Common myeloid progenitor, CD34-positive (primary cell): ENCODE measurements at places on chromosomes 11 and 22.

DNA sequence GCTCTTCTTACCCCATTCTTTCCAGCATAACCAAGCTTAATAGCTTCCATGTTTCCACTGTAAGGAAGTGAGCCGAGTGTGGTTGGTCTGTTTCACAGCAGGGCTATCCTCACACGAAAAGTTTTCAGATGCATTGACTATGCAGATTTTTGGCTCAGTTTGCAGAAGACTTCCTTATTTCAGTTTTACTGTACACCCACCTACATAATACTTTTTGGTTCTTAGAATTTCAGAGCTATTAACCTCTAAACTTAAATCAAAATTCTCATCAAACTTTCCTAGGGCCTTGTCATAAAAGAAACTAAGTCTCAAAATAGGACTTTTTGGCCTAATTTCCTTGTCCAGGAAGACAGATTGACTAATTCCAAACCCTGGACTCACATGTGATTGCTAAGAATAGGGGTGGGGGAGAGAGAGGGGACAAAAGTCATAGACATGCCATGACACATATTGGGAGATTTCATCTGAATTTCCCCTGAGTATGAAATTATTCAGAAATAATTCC is 7.3 kb upstream of the EHF start:
- no peaks in the 10 kb centered on the region for H3K36me3 ChIP-seq
- no peak overlapping the region for H3K27ac ChIP-seq
- DNase-seq: no peak
- no peaks in the 10 kb centered on the region for H3K4me1 ChIP-seq

- H3K4me3 ChIP-seq: no peak overlapping the region
- DNase-seq: no peak
- H3K27me3 ChIP-seq: no peaks in the 10 kb centered on the region
- peaks cover 17% of the 10 kb centered on the region for H3K4me1 ChIP-seq
These were observed 66.4 kb downstream of the APOL5 start for GRCh38 chr22:35783943-35784614.

- DNase-seq: no peak
- H3K36me3 ChIP-seq: no peaks in the 10 kb centered on the region
- H3K27ac ChIP-seq: no peak overlapping the region
These were observed 131.7 kb downstream of the GRIK4 start for GRCh38 chr11:120643284-120643683.

DNA sequence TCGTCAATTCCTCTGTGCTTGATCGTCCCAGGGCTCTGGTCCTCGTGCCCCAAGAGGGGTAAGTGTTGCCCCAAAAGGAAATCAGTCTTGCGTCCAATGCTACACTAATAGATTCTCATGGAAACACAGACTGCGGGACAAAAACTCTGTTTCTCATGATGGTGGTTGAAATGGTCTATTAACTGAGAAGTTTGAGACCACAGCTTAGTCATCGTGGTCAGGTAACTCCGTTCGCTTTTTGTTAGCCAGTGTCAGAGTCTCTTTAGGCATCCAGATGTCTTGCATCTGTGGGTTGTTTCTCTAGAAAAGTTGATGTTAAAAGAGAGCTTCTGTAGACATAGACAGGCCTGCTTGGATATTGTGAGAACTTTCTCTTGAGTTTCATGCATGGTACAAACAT is 104.6 kb upstream of the SORL1-AS1 start:
- no peak overlapping the region for H3K27ac ChIP-seq
- H3K4me1 ChIP-seq: peaks cover 18% of the 10 kb centered on the region
- no peaks in the 10 kb centered on the region for H3K27me3 ChIP-seq
- no peak overlapping the region for H3K4me3 ChIP-seq
- peak; percentile 95 for DNase-seq

GRCh38 chr11:106421676-106422292 is 344.3 kb downstream of the AASDHPPT start:
- no peaks in the 10 kb centered on the region for H3K27me3 ChIP-seq
- no peak overlapping the region for H3K27ac ChIP-seq

- no peaks in the 10 kb centered on the region for H3K36me3 ChIP-seq
- H3K27ac ChIP-seq: no peak overlapping the region
- peak; percentile 41 for DNase-seq
- no peaks in the 10 kb centered on the region for H3K4me1 ChIP-seq
- H3K27me3 ChIP-seq: no peaks in the 10 kb centered on the region
- no peak overlapping the region for H3K4me3 ChIP-seq
These were observed 108.9 kb upstream of the DDI1 start for GRCh38 chr11:103927535-103927934.

DNA sequence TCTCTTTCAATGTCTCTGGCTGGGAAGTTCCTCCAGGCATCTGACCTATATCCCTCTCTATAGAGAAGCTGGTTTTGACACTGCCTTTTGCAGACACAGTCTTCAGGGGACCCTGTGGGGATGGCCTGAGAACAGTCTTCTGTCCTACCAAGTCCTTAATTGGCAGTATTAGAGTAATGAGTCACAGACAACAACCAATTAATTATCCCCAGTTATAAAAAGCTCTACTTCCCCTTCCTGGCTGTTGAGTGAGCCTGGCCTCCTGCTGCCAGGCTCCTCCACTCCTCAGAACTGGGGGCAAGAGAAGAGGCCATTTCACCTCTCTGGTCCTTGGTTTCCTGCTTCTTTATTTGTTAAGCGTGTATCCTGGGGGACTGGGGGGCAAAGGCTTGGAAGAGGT is 41.2 kb upstream of the KLHL35 start:
- H3K27me3 ChIP-seq: no peaks in the 10 kb centered on the region
- H3K4me3 ChIP-seq: no peak overlapping the region
- no peaks in the 10 kb centered on the region for H3K36me3 ChIP-seq
- peak; percentile 70 for DNase-seq
- H3K27ac ChIP-seq: no peak overlapping the region
- H3K4me1 ChIP-seq: no peaks in the 10 kb centered on the region

GRCh38 chr11:63609536-63609935 is 4.7 kb downstream of the PLAAT3 start:
- no peak overlapping the region for H3K27ac ChIP-seq
- H3K4me3 ChIP-seq: no peak overlapping the region
- H3K4me1 ChIP-seq: peaks cover 14% of the 10 kb centered on the region
- H3K36me3 ChIP-seq: no peaks in the 10 kb centered on the region
- no peak for DNase-seq

DNA sequence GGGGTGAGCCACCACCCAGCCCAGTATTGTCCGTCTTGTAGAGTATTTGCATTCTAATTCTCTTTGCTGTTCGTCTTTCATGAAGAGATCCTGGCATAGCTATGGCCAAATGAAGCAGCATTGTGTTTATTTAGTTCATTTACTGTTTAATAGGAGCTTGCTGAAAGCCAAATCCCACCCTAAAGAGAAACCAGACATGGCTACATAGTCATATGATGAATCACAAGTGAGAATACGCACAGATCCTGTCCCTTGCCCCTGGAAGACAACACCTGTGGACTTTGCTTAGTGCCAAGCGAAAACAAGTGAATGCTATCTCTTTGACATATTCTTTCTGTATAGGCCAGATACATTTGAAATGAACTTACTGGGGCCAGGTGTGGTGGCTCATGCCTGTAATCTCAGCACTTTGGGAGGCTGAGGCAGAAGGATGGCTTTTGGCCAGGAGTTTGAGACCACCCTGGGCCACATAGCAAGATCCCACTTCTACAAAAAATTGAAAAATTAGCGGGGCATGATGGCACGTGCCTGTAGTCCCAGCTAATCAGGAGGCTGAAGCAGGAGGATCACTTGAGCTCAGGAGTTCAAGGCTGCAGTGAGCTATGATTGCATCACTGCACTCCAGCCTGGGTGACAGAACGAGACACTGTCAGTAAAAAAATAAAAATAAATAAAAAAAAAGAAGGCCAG is 5.1 kb upstream of the ARFGAP3 start:
- no peak overlapping the region for H3K4me3 ChIP-seq
- no peak for DNase-seq
- H3K4me1 ChIP-seq: peaks cover 17% of the 10 kb centered on the region
- no peaks in the 10 kb centered on the region for H3K27me3 ChIP-seq
- H3K27ac ChIP-seq: no peak overlapping the region

- no peak overlapping the region for H3K27ac ChIP-seq
- peak; percentile 83 for DNase-seq
- peaks cover 82% of the 10 kb centered on the region for H3K4me1 ChIP-seq
- H3K27me3 ChIP-seq: no peaks in the 10 kb centered on the region
- no peaks in the 10 kb centered on the region for H3K36me3 ChIP-seq
These were observed 202.8 kb upstream of the MTNR1B start for GRCh38 chr11:92766698-92767097.

DNA sequence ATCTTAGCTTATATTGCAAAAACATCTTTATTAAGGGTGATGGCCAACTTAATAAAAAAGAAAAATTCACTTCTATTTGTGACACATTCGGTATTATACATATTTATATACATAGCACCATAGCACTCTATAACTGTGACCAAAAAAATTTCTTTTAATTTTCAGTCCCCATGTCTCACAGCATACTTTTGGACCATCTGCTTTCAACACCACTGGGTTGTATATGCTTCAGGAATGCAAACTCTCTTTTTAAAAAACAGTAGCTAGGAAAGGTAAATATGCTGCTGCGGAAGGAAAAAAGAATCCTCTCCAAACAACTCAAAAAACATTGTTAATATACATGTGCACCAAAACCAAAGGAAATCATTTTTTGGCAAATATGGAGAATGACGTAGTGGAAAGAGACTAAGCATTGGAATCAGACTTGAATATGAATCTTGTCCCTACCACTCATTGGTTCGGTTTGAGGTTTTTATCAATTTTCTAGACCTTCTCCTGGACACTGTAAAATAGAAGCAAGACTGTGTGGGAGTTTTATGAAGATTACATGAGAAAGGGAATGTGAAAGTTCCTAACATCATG is 227.9 kb downstream of the BLID start:
- H3K27ac ChIP-seq: no peak overlapping the region
- DNase-seq: no peak
- no peaks in the 10 kb centered on the region for H3K27me3 ChIP-seq
- no peaks in the 10 kb centered on the region for H3K36me3 ChIP-seq
- H3K4me1 ChIP-seq: no peaks in the 10 kb centered on the region

DNA sequence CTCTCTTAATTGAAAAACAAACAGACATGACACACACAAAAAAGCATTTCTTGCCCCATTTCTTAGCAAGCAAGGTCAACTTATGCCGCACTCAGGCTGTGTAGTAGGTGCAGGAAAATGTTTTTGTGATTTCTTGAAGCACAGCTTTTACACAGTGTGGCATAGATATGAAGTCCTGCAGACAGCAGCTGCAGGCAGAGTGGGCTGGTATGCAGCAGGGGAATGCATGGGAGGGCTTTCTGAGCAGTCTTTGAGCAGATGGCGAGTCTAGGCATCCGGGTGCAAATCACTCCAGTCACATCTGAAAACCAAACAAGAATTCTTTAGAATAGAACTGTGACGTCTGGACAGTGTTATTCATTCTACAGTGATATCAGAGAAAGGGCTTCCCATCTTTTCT is 87.5 kb downstream of the BLID start:
- DNase-seq: no peak
- H3K27ac ChIP-seq: no peak overlapping the region
- H3K4me3 ChIP-seq: no peak overlapping the region
- no peaks in the 10 kb centered on the region for H3K27me3 ChIP-seq

DNA sequence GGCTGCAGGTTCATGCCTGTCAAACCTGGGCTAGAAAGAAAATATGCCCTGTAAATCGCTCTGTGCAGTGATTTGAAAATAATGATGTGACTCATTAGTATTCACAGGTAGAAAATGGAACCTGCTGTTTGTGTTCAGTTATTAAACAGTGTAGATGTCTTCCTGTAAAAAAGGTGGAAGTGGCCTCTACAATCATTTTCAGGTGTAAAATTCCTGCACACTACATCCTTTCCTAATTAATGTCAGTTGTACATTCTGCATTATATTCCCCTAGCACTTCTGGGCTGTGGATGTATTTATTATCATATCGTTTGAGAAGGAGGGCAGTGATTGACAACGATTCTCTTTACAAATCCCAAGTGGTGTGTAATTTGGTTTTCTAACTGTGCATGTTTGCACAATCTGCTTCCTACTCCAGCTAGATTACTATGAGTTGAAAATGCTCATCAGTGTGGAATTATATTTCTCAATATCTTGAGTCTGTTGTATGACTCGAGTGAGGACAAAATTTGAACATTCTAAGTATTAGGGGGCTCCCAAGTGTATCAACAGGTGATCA is 454.0 kb upstream of the DDI1 start:
- no peak overlapping the region for H3K4me3 ChIP-seq
- H3K36me3 ChIP-seq: no peaks in the 10 kb centered on the region
- no peaks in the 10 kb centered on the region for H3K27me3 ChIP-seq
- no peak for DNase-seq
- no peak overlapping the region for H3K27ac ChIP-seq

- no peaks in the 10 kb centered on the region for H3K36me3 ChIP-seq
- no peak overlapping the region for H3K27ac ChIP-seq
- no peaks in the 10 kb centered on the region for H3K27me3 ChIP-seq
- H3K4me1 ChIP-seq: no peaks in the 10 kb centered on the region
- H3K4me3 ChIP-seq: no peak overlapping the region
- DNase-seq: no peak
These were observed 689.9 kb upstream of the CCDC90B start for GRCh38 chr11:83976086-83976485.

DNA sequence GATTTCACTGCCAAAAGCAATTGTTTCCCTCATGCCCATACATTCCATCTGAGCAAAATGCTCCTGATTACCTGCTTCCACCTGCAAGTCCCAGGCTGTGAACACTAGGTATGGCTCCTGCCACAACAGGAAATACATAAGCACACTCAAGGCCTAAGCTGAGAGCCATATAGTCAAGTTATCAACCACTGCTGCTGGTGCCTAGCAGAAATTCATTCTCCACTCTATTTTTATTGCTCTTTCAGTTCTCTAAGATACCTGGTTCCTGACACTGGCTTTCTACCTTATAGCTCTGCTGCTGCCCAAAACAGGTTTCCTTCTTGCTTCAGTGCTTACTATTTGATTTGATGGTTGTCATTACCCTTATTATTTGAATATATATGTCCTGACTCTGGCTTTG is 31.6 kb downstream of the SLC36A4 start:
- peaks cover 4% of the 10 kb centered on the region for H3K4me1 ChIP-seq
- H3K36me3 ChIP-seq: peaks cover 5% of the 10 kb centered on the region
- DNase-seq: no peak
- H3K27me3 ChIP-seq: no peaks in the 10 kb centered on the region

GRCh38 chr22:43446916-43447315 is 35.1 kb downstream of the MPPED1 start:
- no peak overlapping the region for H3K27ac ChIP-seq
- H3K36me3 ChIP-seq: no peaks in the 10 kb centered on the region
- peak; percentile 67 for DNase-seq
- H3K27me3 ChIP-seq: no peaks in the 10 kb centered on the region
- H3K4me1 ChIP-seq: peaks cover 8% of the 10 kb centered on the region
- no peak overlapping the region for H3K4me3 ChIP-seq

DNA sequence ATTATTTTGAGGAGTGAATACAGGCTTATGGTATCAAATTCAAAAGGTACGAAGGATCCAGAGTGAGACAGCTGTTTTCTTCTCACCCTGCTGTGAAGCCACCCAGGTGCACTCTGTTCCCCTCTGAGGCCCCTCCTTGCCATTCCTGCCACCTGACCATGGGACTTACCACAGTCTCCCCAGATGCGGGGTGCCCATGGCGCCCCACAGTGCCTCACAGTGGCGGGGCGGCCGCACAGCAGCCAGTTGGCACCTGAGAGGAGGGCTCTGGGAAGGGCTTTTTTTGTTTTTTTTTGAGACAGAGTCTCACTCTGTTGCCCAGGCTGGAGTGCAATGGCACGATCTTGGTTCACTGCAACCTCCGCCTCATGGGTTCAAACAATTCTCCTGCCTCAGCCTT is 151.7 kb downstream of the CEP164 start:
- no peak overlapping the region for H3K27ac ChIP-seq
- H3K27me3 ChIP-seq: no peaks in the 10 kb centered on the region
- H3K4me1 ChIP-seq: peaks cover 17% of the 10 kb centered on the region
- H3K36me3 ChIP-seq: no peaks in the 10 kb centered on the region
